ENCODE measurements at places on chromosomes 7 and 10.

- no peak for DNase-seq
These were observed 178.6 kb upstream of the BET1 start for GRCh38 chr7:94182721-94183120.

DNA sequence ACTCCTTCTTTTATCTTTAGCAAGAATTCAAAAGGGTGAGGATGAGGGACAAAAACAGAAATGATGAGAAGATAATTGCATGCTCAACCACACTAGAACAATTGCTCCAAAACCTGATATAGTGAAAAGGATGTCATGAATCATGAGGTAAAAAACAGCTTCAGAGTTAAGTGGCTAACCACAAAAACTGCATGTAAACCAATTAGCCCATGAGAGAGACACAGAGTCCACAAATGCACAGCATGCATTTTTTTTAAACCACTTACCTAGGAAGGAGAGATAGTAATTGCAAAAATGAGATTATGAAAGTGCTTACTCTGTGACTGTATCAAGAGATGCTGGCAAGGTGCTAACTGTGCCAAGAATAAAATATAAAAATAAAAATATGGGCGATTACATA lies 132.9 kb downstream of the MBL2 start:
- DNase-seq, result no peak

- no peak for DNase-seq
These were observed 432.7 kb downstream of the DPP6 start for GRCh38 chr7:154484943-154485342.

DNA sequence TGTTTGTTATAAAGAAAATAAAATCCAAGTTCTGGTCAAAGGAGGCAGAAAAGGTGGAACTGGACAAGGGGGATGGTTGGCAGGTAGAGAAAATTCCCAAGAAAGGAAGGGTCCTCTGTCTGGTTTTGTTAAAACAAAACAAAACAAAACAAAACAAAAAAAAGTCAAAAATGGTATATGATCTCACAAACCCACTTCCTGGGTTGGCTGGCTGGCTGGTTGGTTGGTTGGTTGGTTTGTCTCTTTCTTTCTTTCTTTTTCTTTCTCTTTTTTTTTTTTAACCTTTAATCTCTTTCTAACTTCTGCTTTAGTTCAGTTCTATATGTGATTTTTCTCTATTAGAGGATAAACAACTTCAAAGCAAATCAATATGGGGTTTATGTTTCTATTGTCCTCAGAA lies 41.1 kb upstream of the CPN1 start:
- DNase-seq, result no peak

DNA sequence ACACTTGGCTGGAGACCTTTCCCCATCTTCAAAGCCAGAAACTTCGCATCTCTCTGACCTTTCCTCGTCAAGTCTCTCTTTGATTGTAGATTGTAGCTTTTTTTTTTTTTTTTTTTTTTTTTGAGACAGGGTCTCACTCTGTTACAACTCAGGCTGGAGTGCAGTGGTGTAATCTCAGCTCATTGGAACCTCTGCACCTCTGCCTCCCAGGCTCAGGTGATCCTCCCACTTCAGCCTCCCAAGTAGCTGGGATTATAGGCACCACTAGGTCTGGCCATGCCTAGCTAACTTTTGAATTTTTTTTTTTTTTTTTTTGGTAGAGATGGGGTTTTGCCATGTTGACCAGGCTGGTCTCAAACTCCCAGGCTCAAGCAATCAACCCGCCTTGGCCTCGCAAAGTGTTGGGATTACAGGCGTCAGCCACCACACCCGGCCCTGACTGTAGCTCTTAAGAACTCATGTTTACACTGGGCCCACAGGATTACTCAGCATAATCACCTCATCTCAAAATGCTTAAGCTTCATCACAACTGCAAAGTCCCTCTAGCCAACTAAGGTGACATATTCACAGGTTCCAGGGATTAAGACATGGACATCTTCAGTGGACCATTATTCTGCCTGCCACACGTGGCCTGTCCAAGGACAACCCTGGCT lies 11.7 kb downstream of the POLL start:
- no peak for DNase-seq

- no peak for DNase-seq
These were observed 7.0 kb upstream of the CAMK2G start for GRCh38 chr10:73881221-73881919.

GRCh38 chr10:132148261-132149251 lies 38.2 kb upstream of the DPYSL4 start:
- DNase-seq, result no peak

- no peak for DNase-seq
These were observed 147.2 kb upstream of the FAM171A1 start for GRCh38 chr10:15518250-15518649.

DNA sequence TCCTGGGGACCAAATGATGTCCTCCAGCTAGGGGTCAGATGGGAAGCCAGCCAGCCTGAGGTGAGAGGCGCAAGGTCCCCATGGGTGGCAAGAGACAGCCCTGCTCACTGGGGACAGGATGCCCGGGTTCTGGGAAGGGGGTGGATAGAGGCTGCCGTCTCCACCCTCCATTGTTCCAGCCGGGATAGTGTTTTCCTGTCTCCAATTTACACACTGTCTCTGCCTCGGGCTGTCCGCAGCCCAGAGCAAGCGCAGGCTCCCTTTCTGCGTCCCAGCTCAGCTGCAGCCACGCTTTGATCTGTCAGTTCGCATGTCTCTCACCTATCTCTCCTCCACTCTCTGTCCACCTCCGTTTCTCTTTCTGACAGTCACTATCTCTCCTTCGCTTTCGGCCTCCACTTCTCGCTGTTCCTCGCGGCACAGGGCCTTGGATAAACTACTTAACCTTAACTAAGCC lies 2.1 kb downstream of the EPHB4 start:
- DNase-seq, result no peak

DNA sequence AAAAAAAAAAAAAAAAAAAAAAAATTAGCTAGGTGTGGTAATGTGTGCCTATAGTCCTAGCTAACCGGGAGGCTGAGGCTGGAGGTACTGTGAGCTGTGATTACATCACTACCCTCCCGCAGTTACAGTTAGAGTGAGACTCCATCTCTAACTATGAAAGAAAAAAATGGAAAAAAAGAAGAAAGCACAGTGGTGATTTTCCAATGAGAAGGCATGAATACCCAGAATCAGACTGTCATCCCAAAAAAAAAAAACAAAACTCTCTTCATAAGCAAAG lies 269.9 kb upstream of the MKLN1 start:
- no peak for DNase-seq

DNA sequence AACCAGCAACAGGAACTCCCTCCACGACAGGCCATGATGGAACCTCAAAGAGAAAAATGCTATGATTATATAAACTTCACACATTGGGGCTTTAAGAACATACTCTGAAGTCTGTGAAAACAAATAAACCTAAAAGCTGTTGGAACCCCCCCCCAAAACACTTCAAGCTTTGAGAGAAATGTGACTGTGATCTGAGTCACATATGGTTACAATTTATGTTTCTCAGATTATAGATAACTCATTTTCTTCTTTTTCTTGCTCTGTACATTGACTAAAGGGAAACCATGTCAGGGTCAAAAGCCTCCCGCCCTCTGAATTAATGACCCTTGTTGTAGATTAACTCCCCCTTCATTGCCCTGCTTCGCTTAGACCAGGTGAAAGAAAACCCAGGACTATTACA lies 15.8 kb downstream of the VOPP1 start:
- no peak for DNase-seq

GRCh38 chr10:77463967-77464745 lies 173.5 kb downstream of the KCNMA1 start:
- no peak for DNase-seq

DNA sequence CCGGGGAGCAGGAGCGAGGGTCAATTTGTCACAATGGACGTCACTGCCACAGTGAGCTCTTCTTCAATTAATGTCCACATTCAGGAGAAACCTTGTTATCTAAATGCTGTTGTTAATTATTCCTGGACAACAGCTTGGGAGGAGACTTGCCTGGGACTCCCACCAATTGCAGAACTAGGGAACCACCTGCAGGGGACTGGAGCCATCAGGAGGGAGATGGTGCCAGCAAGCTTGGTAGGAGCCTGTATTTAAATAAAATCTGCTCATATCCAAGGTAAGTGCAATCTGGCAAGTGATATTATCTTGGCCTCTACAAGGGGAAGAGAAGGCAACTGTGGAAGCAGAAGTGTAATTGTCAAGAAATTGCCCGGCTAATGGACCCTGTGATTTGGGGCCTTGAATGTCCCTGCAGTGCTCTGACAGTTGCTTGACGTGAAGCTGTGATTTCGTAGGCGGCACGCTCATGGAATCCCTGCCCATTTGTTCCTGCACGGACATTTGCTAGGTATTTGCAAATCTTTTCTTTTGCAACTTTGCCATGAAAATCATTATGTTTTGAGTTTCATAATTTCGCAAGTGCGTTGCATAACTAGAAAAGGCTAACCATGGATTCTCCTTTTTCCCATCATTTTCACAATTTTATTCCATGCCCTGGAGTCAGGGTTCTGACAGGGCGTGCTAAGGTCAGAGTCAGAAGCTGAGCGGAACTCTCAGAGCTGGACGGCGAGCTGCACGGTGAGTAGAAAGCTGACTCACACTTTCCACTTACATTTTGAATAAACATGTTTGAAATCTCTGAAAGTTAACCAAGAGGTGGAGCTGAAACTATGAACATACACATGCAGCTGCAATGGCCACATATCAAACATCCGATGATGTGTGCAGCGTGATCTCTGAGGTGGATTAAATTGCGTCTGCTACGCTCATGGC lies 84.9 kb upstream of the TCERG1L start:
- DNase-seq, result no peak

GRCh38 chr10:28668363-28669226 lies 8.7 kb upstream of the BAMBI start:
- no peak for DNase-seq

- DNase-seq, result peak; percentile 10
These were observed 54.0 kb upstream of the ABCB5 start for GRCh38 chr7:20561466-20561865.

DNA sequence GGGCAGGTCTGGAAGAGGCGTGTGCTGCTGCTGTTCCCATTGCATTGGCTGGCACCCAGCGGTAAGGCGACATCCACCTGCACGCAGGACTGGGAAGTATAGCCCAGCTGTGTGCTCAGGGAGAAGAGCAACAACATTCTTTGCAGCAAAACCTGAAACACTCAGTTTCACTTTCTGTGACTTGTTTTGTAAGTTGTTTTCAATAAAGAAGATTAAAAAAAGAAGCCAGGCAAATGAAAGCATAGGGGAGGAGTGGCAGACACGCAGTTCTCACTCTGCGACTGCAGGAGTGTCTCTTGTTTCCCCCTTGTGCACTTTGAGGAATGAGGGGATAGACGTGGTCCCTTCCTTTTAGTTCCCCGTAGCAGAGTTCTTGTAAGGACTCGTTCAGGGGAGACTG lies 5.8 kb downstream of the FBH1 start:
- DNase-seq, result no peak

- DNase-seq, result no peak
These were observed 130.9 kb downstream of the TES start for GRCh38 chr7:116340943-116341907.

- no peak for DNase-seq
These were observed 11.1 kb upstream of the TARP start for GRCh38 chr7:38284553-38284952.

DNA sequence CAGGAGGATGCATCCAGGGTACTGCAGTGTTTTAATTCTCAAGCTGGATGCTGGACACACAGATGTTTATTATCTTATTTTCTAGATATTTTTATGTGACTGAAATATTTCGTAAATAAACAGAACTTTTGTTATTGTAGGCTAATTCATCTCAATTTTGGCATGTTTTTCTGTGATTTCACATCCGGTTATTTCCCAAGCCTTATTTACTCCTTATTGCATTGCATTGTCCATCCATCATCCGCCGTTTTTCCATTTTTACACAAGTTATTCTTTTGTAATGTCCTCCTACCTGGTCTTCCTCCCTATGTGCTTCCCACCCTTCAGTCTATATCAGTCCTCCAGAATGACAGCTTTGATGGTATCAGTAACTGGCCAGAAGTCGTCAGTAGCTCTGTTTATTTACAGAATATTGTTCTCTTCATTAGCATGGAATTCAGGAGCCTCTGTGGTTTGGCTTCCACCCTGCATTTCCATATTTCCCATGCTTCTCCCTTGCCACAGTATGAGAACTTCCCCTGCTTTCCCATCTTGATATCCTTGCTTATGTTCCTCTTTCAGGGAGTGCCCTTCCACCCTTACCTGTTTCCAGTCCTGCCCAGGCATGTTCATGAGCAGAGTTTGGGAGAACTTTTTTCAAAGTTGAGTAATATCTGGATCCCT lies 16.1 kb downstream of the GNAI1 start:
- no peak for DNase-seq

- peak; percentile 67 for DNase-seq
These were observed 3.9 kb upstream of the IQUB start for GRCh38 chr7:123538189-123538714.

- DNase-seq, result peak; percentile 70
These were observed 7.2 kb upstream of the SRI start for GRCh38 chr7:88226886-88227516.

- no peak for DNase-seq
These were observed 82.8 kb upstream of the CPXM2 start for GRCh38 chr10:123974406-123974805.

DNA sequence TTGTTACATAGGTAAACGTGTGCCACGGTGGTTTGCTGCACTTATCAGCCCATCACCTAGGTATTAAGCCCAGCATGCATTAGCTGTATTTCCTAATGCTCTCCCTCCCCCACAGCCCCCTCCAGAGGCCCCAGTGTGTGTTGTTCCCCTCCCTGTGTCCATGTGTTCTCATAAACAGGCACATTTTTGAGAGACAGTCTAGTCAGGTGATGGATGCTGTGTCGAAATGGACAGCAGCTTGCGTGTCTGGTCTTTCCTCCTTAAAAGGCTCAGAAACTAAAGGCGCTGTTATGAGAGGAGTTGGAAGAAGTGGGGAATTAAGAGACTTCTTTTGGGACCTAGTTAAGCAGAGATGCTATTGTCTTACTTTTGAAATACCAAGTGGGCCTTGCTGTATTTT lies 296.0 kb downstream of the BBS9 start:
- no peak for DNase-seq
